HEK293T (cell line): ENCODE measurements at places on chromosomes 11 and 22.

- no peak for DNase-seq
Observed at GRCh38 chr11:45794169-45794568, 10.8 kb upstream of the SLC35C1 start.

DNA sequence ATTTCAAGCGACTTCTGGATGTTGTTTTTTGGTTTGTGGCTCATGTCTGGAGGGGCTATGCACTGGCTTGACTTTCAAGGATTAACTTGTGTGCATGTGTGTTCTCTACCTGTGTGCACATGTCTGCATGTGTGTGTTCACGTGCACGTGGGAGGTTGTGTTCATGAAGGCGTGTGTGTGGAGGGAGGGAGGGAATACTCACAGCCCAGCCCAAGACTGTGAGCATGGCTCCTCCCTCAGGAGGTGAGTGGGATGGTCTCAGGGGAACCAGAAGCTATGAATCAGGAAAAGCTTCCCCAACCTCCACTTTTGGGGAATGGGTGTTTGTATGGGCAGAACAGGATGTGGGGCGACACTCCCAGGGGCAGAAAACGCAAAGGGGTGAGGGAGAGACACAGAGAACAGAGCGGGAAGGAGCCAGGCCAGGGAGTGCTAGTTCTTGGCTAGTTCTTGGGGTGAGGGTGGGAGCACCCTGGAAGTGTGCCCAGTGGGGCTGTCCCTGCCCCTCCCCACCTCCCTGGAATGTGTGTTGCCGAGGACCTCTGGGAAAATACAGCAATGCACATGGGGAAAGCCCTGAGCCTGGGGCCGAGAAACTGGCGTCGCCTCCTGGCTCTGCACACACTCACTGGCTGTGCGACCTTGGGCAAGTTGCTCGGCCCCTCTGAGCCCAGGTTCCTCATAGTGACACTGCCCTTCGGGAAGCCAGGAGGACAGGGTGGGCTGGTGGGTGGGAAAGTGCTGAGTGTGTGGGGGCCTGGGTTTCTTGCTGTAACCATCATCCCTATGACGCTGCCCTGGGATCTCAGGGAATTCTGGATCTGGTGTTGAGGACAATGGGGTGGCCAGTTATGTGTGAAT lies 16.9 kb upstream of the ALX4 start:
- no peak for DNase-seq

DNA sequence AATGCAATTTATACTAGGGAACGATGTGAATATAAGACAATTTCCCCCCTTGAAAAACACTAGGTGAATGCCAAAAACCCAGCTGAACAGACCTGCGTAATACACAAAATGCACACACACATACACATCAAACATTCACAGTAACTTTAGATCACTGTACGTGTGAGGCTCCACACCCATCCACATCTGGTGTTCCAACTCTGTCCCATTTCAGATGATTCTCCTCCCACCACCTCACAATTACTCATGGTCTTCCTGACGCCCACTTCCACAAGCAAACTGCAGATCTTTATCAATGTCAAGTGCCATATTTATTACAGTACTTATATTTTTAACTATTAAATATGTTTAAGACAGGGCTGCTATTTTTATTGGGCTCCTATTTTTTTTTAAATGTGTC lies 57.8 kb upstream of the TENM4 start:
- no peak for DNase-seq

DNA sequence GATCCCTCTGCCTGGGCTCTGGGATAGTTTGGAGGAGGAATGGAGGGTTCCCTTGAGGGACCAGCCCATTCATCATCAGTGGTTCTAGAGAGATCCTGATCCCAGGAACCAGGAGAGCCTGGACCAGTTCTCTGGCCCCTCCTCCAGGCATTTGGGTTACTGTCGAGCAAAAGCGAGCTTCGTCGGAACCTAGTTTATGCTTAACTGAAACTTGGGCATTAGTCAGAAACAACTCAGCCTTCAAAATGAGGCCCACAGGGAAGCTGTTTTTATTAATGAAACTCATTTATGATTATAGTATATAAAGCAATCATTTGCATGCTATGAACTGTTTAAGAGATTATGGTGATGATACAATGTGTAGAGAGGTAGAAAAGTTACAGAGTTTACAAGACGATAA lies 61.4 kb downstream of the LIF start:
- no peak for DNase-seq

GRCh38 chr11:124193221-124194010 lies 10.3 kb downstream of the OR10D3 start:
- DNase-seq, result no peak

- no peak for DNase-seq
Observed at GRCh38 chr11:13644997-13645687, 23.3 kb upstream of the FAR1 start.

- peak; percentile 67 for DNase-seq
Observed at GRCh38 chr11:71420455-71421241, 27.5 kb downstream of the DHCR7 start.

- DNase-seq, result no peak
Observed at GRCh38 chr22:23228503-23228902, 48.2 kb downstream of the BCR start.

- no peak for DNase-seq
Observed at GRCh38 chr22:27988704-27989103, 69.6 kb upstream of the PITPNB start.

- DNase-seq, result no peak
Observed at GRCh38 chr11:72702096-72702495, 27.9 kb upstream of the PDE2A start.

- no peak for DNase-seq
Observed at GRCh38 chr11:71542879-71543777, 5.1 kb upstream of the KRTAP5-9 start.

DNA sequence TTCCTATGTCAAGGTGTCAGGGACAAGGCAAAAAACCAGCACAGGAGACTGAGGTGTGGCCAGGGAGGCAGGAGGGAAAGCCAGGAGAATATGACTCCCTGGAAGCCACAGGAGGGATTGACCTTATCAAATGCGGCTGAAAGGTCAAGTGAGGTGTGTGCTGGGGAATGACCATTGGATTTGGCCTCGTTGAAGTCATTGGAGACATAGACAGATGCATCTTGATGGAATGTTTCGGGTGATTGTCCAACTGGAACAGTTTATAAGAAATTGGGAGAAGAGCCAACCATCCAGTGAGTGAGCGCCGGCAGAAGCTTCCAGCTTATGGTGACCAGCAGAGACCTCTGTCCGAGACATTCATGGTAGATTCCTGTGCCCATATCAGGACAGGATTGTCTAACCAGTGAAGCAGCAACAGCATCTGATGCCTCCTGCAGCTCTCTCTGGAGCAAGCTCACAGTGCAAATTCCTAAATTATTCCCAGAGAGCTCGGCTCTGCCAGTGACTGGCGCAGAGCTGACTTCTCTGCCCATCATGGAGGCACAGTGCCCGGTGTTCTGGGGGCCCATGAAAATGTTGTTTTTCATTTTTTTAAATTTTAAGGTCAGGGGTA lies 95.4 kb downstream of the MYO18B start:
- DNase-seq, result no peak

DNA sequence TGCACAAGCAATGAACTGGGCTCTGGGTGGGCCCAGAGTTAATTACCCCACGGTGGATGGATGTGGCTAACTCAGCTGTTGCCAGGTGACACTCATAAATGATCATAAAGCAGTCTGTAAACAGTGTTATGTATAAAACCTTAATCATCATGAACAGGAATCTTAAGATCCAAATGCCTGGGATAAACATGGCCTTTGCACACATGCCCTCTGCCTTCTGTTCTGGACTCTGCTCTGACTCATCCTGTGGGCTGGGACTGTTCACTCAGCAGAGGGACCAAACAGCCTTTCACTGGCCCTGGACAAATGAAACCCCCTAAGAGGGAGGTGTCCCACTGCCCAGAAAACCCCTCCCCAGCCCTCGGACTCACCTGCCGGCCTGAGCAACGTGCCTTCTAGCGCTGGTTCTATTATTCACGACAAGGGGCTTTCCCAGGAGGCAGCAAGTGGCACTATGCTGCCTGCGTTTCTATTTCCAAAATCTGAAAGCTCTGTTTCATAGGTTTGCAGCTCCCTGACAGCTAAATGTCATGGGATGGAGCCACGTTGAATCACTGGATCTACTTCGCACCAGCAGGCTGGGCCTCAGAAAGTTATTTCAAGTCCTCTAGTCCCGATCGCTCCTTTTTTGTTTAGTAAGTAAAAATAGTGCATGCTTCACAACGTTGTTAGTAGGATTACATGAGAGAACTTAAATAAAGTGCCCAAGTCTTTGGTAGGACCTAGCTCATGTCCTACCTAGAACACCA lies 53.0 kb downstream of the LARGE1 start:
- DNase-seq, result no peak
